ENCODE measurements at places on chromosomes 4 and X. TPM values are rescaled to one million over a fixed set of nuclear protein-coding genes. Genes with fewer than 3 reads are reported as not detected.

The RHOXF2B gene
- not detected for polyA plus RNA-seq

The MEPE gene
- not detected for polyA plus RNA-seq

The SMARCA5 gene
- polyA plus RNA-seq: 114 TPM

The IL2RG gene
- 1.4 TPM for polyA plus RNA-seq

The GABRB1 gene
- 0.36 TPM for polyA plus RNA-seq

The CT55 gene
- polyA plus RNA-seq: 0.20 TPM

The REPS2 gene
- polyA plus RNA-seq: 17.9 TPM

The PPP2R2C gene
- 0.35 TPM for polyA plus RNA-seq

- no peak for DNase-seq
These were observed 32.7 kb upstream of the TCEANC start for GRCh38 chrX:13620207-13620606.

GRCh38 chrX:74492720-74493201 is 71.5 kb downstream of the SLC16A2 start:
- no peak for DNase-seq

DNA sequence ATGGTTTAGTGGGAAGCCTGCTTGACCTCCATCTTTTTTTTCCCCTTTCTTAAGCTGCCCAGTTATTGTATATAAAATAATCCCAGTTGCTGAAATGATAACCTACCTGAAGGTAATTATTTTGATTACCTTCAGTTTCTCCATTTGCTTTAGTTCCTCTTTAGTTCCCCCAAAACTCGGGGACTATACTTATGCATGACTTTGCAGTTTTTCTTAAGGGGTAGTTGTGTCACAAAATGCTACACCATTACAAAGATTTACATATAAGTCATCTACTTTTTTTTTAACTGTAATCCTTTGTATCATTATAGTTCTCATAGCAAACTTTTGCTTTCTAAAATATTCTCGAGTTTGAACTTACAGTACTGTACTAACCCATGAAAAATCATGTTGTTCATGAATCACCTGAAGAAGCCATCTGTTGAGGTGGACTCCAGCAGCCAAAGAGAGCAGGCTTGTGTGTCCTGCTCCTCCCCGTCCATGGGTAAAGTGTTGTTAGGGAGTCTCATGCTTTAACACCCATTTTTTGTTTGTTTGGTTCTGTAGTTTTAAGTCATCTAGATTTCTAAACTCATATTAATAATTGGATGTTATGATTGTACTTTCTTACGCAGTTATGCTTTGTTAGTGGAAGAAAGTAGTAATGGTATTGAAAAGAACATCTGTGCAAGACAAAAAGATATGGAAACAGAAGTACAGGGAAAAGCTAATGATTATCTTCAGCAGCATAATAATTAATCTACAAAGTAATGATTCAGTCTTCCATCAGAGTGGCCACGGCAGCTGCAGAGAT is 34.6 kb downstream of the HADH start:
- no peak for DNase-seq

DNA sequence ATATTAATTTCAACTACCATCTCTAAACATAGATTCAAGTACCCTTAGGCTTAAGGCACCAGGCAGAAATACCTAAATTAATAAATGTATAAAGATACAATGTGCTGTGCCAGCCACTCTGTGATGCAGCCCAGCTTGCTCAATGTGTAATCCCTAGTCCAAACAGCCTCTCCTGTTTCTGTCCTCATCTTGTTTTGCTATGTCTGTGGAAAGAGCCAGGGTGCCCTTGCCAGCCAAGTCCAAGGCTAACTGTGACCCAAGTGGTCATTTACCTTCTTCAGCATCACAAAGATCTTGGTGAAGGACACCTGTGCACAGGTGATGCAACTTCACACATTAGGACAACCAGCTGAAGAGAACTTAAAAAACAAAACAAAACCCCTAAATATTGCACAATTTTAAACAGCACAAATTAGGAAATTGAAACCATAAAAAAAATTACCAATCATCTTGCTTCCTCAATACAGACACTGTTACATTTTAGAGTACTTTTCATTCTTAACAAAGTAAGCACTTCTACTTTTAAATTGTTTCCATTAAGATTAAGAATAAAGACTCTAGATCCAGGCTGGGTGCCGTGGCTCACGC is 89.6 kb downstream of the C4orf51 start:
- DNase-seq: no peak

GRCh38 chr4:101337688-101338087 is 9.6 kb downstream of the PPP3CA start:
- no peak for DNase-seq

DNA sequence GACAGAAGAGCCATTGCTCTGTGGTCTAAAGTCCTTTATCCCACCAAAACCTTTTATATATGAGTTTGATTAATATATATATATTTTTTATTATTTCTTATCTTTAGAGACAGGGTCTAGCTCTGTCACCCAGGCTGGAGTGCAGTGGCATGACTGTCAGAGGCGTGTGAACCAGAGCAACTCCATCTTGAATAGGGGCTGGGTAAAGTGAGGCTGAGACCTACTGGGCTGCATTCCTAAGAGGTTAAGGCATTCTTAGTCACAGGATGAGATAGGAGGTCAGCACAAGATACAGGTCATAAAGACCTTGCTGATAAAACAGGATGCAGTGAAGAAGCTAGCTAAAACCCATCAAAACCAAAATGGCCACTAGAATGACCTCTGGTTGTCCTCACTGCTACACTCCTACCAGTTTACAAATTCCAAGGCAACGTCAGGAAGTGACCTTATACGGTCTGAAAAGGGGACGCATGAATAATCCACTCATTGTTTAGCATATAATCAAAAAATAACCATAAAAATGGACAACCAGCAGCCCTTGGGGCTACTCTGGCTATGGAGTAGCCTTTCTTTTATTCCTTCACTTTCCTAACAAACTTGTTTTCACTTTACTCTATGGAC is 10.5 kb downstream of the TBCK start:
- DNase-seq: no peak

DNA sequence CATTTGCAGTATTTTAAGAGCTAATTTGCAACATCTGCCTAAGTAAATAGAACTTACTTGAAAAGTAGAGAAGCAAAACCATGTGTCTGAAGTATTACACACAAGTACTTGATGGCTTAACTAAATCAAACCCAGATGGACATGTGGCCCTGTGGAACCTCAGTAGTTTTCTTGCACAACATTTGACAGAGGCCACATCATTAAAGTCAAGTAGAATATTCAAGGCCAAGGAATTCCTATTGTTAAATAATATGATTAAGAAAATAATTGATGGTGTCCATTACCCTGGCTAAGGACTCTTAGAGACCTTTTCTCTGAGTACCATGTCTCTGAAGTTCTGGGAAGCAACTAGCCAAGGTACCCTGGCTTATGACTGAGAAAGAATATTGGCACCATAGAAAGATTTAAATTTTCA is 135.4 kb upstream of the OTUD4 start:
- no peak for DNase-seq

- DNase-seq: no peak
These were observed 231.2 kb upstream of the CPEB2 start for GRCh38 chr4:14771094-14771493.

- DNase-seq: no peak
These were observed 243.9 kb upstream of the WDFY3 start for GRCh38 chr4:85210353-85210752.

- DNase-seq: no peak
These were observed 365.7 kb downstream of the PPP3CA start for GRCh38 chr4:100981447-100982204.

DNA sequence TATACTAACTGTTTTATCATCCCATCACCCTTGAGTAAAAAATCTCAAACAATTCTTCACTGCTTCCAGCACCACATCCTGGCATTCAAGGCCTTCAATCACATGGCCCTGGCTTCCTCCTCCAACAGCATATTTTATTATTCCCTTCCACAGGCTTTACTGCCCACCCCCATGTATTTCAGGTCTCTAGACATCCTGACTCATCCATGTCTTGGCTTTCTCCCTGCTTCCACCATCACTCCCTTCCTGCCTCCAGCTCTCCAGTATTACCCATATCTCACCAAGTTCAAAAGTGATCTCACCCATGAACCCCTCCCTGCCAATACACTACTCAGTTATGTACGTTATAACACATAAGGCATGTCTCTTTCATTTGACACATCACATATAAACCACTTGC is 34.7 kb upstream of the PLAC1 start:
- no peak for DNase-seq

- DNase-seq: no peak
These were observed 740.9 kb downstream of the ARAP2 start for GRCh38 chr4:35503435-35503834.

DNA sequence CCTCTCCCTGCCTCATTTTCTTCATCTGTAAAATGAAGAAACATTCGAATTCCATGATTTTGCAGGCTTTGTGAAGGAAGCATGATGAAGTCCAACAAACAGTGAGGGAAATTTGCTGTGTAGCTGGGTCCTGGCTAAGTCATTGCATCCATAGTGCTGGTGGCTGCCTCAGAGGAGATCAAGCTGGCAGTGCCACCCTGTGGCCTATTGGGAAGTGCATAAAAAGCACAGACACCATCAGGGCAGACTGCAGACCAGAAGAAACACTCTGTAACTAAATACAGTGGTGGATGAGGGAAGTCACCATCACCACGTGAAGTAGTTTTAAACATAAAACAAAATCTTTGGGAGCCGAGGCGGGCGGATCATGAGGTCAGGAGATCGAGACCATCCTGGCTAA is 40.7 kb upstream of the DDX3X start:
- DNase-seq: no peak

DNA sequence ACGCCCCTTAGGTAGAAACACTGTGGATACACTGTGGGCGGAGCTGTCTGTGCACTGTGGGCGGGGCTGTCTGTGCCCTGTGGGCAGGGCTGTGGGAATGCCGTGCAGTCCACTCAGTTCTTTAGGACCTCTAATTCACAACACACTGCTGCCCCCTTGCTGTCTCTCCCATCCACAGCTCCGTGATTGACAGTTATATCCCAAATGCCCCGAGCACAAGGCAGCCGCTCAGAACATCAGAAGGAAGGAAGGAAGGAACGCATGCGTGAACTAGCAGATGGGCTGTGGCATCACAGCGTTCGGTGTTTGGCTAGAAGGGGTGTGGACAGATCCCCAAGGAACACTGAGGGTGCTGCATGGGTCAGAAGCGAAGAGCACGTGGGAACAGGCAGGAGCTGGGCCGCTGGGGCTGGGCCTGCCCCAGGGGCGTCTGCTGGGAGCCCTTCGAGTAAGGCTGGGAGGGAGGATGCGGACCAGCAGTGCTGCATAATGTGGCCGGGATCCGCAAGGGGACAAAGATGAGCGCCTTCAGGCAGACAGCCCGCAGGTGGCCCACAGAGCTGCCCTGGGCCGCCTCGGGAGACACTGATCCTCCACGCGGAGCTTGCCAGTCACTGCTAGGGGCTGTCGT is 29.8 kb downstream of the ACOX3 start:
- peak; percentile 35 for DNase-seq

DNA sequence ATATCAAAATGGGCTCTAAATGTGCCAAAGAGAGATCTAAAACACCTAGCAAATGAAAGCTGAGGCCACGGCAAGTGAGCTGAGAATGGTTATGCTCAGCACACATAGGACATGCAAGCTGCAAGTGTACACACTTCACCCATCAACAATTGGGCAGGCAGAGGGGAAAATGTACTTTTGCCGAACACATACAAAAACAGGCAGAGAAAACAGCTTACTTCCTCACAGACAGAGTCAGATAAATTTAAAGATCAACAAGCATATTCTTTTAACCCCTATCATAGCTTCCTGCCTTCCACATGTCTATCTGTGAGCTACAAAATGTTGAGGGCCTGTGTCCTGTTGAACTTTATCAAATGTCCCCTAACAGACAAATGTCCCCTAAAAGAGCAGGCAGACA is 60.3 kb downstream of the SH3KBP1 start:
- DNase-seq: no peak

Measured in renal cortex interstitium (tissue), 15 donors.